CD4-positive, alpha-beta T cell treated with Interleukin-4 for 4 hours (primary cell): ENCODE measurements at places on chromosomes 7 and 10.
A peak's percentile ranks its signal among the peaks of the same experiment; 100 is the strongest.

GRCh38 chr7:107119376-107120105, 49.3 kb upstream of the HBP1 start:
- DNase-seq: no peak

DNA sequence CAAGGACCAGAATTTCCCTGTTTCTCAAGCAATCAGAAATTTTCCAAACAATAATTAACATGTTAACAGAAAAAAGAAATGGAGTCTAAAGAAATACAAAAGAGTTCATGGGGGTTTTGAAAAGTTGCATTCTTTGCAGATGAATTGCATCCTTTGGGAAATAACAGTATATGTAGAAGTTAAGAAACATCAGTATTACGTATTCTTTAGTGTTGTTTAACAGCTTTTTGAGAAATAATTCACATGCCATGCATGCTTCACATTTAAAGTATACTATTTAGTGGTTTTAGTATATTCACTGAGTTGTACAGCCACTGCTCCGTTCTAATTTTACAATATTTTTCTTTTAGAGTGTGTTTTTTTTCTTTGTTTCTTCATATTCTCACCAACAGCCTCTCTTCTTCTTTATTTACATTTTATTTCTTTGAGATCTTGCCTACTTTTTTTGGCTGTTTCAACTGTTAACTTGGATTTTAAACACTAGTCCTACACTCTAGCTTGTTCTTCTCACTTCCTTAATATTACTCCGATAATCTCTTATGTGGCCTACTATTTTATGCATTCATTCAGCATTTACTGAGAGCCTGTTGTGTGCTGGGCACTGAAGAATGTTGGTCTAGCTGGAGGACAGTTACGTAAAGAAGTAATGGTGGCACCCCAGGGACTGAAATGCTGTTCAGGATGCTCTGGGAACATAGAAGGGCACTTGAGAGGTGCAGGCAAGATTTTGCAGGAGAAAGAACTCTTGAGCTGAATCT, 330.1 kb downstream of the EXOC4 start:
- DNase-seq: no peak

- DNase-seq: no peak
Measured at GRCh38 chr7:2166625-2167280, 66.0 kb downstream of the MAD1L1 start.

DNA sequence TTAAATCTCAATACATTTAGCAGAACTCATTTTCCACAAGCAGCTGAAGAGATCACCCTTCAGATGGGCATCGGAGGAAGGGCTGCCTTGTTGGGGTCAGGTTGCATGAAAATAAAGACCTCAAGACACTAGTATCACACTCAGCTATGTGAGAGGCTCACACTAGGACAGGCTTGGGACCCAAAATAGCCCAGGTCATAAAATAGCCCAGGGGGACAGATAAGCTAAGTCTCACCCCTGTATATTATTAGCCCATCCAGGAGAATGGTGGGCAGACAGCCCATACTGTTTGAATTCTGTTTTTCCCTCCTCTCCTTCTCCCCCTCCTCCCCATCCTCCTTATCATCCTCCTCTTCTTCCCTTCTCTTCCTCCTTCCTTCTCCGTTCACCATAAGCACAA, 415.1 kb upstream of the C7orf33 start:
- no peak for DNase-seq

GRCh38 chr10:124719213-124719851, 24.8 kb downstream of the FAM53B start:
- peak; percentile 88 for DNase-seq

DNA sequence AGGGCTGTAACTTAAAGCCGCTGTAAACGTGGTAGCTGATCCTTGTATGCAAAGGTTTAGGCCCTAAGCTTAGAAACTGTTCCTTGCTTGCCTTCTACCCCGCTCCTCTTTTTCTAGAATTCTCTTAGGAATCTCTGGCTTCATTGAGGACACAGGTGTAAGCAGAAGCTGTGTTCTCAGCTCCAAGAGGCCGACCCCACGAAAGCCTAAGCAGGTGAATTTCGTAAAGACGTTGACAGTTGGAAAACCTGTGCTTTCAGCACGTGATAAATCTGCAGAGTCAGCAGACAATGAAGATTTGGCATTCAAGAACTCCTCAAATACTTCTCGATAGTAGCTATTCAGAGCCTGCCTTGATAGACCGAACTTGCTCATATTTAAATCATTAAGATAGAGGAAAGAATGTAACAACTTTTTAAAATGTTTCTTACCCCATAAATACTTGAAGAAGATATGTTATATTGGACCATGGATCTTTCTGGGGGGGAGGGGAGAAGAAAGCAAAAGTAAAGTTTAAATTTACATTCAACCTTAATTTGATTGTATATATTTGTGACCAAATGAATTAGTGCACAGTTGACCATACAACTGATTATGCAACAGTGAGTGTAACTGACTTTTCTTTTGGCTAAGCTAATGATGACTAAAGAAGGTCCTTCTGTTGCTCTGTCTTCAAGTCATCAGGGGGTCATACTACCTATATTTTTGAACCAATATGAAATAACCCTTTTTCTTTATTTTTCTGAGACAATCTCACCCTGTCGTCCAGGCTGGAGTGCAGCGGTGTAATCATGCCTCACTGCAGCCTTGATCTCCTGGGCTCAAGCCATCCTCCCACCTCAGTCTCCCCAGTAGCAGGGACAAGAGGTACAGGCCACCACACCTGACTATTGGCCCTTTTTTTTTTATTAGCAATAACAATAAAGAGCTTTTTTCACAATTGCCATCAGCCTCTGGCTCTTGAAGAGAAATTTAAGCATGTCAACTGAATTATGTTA, 1.2 kb upstream of the GDI2 start:
- no peak for DNase-seq

DNA sequence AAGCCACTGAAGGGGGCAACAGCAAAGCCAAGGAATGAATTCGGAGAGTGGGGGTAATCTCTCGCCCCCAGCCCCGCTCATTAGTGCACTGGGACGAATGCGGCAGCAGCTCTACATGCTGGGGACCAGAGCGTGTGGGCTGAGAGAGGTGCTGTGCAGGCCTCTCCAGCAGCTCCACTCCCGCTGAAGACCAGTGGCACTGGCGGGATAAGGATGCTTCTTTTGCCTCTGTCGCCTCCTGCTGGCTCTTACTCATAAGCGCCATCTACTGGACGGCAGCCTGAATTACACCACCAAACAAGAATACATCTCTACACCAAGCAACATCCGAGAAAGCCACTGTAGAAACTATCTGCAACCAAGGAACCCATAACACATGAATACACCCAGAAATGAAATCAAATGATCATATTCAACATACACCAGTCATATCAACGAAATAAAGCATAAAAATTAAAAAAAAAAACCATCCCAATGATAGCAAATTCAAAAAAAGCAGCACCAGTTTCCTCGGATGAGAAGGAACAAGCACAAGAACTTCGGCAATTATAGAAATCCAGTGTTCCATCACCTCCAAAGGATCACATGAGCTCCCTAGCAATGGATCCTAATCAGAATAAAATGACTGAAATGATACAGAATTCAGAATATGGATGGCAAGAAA, 79.0 kb upstream of the TMEM168 start:
- peak; percentile 52 for DNase-seq

GRCh38 chr7:38753347-38753746, 122.2 kb upstream of the AMPH start:
- DNase-seq: no peak
